Pancreas (tissue), 10 donors: ENCODE measurements at places on chromosomes 6 and 20. TPM values are rescaled to one million over a fixed set of nuclear protein-coding genes. Genes with fewer than 3 reads are reported as not detected.

IL20RA gene
- total RNA-seq, result 7.6 TPM

PSMB8 gene
- 10.2 TPM for total RNA-seq

SUN5 gene
- not detected for total RNA-seq

- no peak for DNase-seq
Observed at GRCh38 chr6:133202610-133203343, 38.4 kb upstream of the EYA4 start.

DNA sequence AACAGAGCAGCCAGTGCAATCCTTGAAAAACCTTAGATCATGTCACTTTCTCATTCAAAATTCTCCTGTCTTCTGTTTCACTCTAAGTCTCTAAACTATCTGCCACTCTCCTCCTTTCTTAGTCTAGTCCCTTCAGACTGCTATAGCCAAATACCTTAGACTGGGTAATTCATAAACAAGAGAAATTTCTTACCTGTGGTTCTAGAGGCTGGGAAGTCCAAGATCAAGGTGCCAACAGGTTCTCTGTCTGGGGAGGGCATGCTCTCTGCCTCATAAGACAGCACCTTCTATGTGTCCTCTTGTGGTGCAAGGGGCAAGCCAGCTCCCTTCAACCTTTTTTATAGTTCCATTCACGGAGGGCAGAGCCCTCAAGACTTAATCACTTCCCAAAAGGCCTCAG is 156.3 kb downstream of the MTFR2 start:
- no peak for DNase-seq

DNA sequence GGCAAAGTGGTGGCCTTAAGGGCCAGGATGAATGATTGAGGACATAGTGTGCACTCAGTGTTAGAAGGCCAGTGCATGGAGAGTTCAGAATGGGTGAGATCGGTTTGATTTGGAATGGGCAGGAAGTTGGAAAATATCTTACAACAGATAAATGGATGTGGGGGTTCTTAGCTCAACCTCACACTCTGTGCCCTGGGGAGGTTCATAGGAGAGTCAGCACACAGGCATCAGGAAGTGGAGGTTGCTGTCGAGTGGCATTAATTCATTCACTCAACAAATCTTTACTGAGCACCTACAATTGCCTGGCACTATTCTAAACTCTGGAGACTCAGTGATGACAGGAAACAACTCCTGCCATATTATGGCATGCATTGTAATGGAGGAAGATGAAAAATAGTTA is 313.7 kb upstream of the SUPT3H start:
- no peak for DNase-seq
